ENCODE measurements at places on chromosomes 2 and 18.

DNA sequence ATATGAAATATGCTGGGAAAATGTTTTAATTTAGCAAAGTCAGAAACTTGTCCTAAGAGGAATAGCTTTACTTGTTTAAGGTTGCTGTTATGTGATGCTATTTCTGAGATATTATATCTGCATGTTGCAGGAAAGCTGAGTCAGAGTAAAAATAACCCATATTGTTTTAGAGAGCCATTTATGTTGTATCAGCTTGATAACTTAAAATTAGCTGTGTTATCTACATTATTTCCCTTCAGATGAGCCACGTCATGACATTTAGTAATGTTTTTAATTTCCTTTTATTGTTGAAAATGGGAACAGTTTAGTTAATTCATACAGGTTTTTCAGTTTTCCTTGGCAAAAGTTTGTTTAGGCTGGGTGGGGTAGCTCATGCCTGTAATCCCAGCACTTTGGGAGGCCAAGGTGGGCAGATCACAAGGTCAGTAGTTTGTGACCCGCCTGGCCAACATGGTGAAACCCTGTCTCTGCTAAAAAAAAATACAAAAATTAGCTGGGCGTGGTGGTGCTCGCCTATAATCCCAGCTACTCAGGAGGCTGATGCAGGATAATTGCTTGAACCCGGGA lies 55.8 kb downstream of the TTC27 start:
- no peak for DNase-seq

- DNase-seq: no peak
Observed at GRCh38 chr2:218270721-218271486, 585 bp downstream of the PNKD start.

GRCh38 chr2:126995621-126996377 lies 97.1 kb downstream of the TEX51 start:
- DNase-seq: no peak

DNA sequence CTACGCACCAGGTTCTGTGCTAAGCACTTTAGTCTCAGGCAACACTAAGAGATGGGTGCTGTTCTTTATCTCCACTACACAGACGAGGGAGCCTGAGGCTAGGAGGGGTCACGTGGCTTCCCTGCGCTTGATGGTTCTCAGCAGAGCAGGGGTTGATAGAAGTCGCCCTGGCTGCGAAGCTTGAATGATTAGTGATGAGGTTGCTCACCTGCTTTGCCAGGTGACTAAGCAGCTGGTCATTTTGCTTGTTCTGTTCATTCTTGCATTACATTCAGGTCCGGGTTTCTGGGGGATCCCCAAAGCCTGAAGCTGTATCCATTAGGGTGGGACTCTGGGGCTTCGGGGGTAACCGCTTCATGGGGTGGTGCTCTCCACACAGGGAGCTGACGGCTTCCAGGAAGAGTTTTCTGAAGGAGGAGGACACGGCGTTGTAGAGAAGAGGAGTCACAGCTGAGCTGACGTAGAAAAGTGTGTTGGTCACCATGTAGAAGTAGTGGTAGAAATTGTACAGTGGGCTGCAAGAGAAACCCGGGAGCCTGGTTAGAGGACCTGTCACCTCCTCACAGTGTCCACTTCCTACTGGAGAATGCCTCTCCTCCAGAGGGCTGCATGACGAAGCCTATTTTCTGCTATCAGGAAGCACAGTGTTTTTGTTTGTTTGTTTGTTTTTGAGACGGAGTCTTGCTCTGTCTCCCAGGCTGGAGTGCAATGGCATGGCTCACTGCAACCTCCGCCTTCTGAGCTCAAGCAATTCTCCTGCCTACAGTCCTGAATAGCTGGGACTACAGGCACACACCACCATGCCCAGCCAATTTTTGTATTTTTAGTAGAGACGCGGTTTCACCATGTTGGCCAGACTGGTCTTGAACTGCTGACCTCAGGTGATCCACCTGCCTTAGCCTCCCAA lies 11.5 kb downstream of the NTSR2 start:
- no peak for DNase-seq

GRCh38 chr18:63457977-63458376 lies 18.8 kb upstream of the SERPINB5 start:
- no peak for DNase-seq

- DNase-seq: no peak
Observed at GRCh38 chr2:119011910-119012209, 69.9 kb downstream of the MARCO start.

Measured in effector CD8-positive, alpha-beta T cell (primary cell).